ENCODE measurements at places on chromosomes 7 and 10.

DNA sequence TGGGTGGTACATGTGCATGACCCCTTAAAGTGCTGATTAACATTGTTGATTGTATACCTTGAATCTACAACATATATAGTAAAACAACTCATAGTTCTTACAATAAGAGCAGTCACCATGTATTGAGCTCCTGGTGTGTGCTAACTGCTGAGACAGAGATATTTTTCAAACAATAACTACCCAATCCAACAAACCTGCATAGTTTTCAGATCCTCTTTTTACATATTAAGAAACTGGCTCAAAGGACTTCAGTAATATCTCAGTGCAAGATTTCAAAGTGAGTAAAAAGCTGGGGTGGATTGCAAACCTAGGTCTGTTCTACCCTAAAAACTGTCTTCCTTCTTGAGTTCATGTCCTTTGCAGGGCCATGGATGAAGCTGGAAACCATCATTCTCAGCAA, 272.2 kb downstream of the SNX13 start:
- DNase-seq, result no peak

DNA sequence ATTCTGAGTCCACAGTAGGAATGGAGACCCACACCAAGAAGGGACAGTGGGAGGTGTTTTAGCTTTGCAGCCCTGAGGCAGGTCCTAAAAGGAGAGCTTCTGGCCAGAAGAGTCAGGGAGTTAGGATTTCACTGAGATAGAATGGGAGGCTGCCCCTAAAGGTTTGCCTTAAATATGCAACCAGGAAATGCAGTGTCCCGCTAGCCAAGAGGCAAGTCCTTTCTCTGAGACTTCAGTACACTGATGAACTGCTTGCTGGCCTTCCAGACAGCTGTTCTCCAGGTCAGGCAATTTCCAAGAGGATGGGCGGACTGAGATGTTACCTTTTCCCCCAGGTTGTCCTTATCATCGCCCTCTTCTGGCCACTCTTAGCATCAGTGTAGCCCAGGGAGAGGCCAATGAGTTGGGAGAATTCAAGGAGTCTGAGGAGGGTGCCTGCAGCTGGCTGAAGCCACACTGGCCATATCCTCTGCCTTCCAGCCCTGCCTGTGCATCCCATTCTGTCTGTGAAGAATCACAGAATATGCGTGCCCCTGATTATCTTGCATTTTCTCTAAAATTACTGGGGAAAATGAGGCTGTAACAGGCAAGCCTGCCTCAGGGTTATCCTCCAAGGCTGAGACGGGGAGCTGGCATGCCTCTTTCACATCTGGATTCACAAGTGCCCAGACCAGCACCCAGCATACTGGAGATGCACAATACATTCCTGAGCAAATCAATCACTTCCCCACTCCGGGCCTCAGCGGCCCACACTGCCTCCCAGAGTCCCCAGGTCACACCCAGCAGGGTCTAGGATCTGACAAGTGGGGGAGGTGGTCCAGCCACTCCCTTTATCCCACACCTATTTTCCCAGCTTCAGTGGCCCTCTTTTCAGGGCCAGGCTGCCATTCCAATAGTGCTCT, 2.4 kb downstream of the TLL2 start:
- DNase-seq, result no peak

DNA sequence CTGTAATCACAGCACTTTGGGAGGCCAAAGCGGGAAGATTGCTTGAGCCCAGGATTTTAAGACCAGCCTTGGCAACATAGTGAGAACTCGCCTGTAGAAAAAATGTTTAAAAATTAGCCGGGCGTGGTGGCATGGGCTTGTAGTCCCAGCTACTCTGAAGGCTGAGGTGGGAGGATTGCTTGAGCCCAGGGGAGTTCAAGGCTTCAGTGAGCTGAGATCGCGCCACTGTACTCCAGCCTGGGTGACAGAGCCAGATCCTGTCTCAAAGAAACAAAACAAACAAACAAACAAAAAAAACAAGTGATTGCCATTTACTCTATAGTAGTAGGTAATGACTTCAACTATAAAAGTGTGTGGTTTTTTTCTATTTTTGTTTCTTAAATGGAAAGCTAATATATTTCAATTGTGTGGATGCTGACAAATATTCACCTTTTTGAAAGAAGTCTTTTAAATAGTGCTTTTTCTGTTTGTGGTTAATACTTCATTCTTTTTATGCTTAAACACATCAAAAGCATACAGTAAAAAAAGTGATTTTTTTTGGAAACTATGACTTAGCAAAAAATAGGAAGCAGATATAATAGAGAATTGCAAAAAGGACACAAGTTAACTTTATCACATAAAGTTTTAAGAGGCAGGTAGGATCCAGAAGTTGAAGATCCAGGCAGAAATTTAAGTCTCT, 48.4 kb downstream of the ZNF277 start:
- DNase-seq, result no peak

DNA sequence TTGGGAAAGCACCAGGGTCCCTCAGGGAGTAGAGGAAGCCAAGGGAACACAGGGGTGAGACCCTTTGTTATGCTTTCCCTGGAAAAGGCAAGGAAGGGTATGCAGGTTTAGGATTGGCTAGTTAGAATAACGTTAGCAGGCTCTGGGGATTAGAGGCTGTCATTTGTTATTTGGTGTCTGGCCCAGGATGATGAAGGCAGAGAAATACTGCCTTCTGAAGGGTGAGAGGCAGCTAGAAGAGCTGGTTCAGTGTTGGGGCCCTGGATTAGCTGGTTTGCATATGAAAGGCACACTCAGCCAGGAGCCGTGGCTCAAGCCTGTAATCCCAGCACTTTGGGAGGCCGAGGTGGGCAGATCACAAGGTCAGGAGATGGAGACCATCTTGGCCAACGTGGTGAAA, 3.0 kb upstream of the PILRA start:
- DNase-seq, result no peak

DNA sequence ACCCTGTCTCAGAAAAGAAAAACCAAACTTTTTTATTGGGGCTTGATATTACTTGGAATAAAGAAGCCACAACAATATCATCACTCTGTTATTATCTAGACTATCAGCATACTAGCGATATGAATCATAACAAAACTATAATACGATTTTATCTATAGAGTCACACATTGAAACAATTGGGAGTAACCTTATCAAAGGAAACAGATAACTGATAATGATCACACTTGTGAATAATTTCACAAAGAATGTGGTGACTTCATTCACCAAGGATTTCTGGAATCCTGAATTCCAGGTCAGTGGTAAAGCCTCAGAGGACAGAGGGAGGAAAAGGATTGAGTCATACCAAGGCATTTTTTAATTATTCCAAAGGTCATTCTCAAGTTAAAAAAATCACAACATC, 32.1 kb upstream of the NMT2 start:
- no peak for DNase-seq

GRCh38 chr7:157228864-157229422, 90.2 kb downstream of the UBE3C start:
- DNase-seq, result no peak

All from inflammatory macrophage treated with lipopolysaccharide for 1 hour (primary cell).